ENCODE measurements at places on chromosomes 11 and 22. TPM values are rescaled to one million over a fixed set of nuclear protein-coding genes. Genes with fewer than 3 reads are reported as not detected.
A peak's percentile ranks its signal among the peaks of the same experiment; 100 is the strongest.

GRCh38 chr11:100681064-100681502, 6.0 kb upstream of the ARHGAP42 start:
- DNase-seq: peak; percentile 88

Gene P2RX3
- not detected for total RNA-seq

DNA sequence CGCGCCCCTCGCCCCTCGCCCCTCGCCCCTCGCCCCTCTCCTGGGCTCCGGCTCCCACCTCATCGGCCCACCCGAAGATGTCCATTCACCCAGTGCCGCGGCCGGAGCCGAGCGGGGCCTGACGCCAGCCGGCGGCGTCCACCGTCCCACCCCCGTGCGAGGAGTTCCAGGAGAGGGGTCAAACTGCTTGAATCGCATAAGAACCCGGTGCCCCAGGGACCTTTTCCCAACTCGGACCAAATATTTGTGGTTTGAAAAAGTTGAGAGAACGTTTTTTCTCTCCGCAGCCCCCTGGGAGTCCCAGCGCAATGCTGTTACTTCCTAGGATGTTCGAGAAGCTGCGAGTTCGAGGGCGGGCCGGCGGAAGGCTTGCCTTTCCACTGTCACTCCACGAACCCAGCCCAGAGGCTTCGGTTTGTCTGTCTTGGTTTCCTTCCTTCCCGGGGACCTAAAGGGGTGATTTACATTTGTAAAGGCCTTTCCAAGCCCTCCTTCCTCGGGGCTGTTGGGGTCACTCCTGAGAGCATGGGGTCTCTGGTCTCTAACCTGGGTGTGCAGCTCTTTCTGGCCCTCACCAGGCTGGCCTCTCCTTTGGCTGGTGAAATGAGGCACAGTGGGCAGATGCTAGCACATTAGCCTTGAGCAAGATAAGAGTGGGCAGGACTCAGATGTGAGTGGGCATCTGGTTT, 38.0 kb downstream of the ETS1 start:
- DNase-seq: no peak

- DNase-seq: peak; percentile 30
Observed at GRCh38 chr11:112459001-112459400, 198.3 kb upstream of the PLET1 start.

Gene RASGRP2
- total RNA-seq: not detected

Gene GAB4
- total RNA-seq: not detected

Measured in H4 (cell line).